ENCODE measurements at places on chromosomes 6 and 20.

- DNase-seq = no peak
Measured at GRCh38 chr6:153511896-153512496, 380.9 kb upstream of the RGS17 start.

DNA sequence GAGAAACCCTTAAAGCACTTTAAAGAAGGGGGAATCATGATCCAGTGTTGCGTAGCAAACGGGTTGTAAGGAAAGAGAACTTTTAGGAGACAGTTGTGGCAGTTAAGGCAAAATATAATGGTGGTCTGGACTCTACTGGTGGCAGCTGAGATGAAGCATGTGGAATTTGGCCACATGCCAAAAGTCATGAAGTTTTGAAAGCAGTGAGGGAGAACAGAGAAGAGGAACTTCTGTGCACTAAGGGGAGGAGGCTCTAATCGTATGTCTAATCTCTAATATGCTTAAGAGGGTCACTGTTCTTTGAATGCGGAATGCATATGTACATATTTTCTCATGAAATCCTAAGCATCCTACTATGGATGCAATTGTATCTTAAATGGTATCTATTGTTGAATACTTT lies 91.5 kb downstream of the RIMS1 start:
- DNase-seq = no peak

DNA sequence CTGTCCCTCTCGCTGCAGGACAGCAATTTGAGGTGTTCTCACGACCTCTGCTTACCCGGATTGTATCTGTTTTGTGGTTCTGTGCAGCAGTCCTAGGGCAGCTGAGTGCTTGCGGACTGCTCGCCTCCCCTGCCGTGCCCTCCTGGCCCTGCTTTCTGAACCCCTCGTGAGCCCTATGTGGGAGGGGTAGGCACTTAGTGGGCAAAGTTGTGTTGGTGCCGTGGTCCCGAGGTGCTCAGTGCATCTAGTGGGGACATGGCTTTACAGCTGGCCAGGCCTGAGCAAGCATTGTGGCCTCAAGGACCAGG lies 5.2 kb downstream of the TMEM181 start:
- DNase-seq = no peak

GRCh38 chr20:19975901-19976300 lies 41.3 kb upstream of the NAA20 start:
- DNase-seq = no peak

- DNase-seq = no peak
Measured at GRCh38 chr20:10470276-10470675, 35.2 kb downstream of the SLX4IP start.

All from effector memory CD4-positive, alpha-beta T cell (primary cell).